ENCODE measurements at places on chromosomes 1 and 21.
A peak's percentile ranks its signal among the peaks of the same experiment; 100 is the strongest.

GRCh38 chr1:2137257-2138121 lies 57.1 kb downstream of the FAAP20 start:
- DNase-seq: no peak

- DNase-seq: peak; percentile 19
Observed at GRCh38 chr1:109822749-109823542, 59.2 kb upstream of the EPS8L3 start.

- DNase-seq: no peak
Observed at GRCh38 chr1:242426271-242426905, 98.1 kb downstream of the PLD5 start.

DNA sequence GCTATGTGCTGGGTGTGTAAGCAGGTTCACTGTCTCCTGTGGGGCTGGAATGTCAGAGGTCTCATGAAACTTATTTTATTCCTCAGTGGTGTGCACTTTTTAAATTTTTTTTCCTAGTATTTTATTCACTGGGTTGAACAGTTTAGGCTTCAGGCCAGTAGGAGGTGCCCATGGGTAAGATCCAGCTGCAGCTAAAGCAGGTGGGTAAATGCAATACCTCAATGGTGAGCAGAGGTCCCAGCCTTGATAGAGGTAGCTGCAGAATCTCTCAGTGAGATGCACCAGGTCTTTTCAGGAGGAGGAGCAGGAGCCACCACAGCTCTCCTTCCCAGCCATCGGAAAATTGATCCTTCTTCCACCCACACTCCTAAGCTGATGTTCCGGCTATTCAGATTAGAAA lies 12.6 kb upstream of the OR6N2 start:
- DNase-seq: no peak

DNA sequence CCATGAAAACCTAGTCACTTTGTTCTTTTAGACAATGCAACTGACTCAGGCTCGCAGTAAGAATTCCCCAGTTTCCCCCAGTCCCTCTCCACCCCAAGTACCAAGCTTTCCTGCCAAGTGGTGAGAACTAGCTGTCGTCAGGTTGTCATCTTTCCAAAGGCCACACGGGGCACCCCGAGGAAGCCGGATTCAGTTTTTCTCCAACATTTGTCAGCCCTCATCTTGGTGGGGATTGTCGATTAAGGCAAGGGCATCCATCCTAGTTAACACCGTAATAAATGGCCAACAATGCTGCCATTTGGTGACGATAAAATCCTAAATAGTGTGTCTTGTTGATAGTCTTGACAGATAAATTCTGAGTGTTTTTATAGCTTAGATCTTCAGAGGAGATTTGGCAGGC lies 55.9 kb upstream of the PROX1 start:
- DNase-seq: no peak

- no peak for DNase-seq
Observed at GRCh38 chr1:88401313-88401712, 282.8 kb upstream of the PKN2 start.

DNA sequence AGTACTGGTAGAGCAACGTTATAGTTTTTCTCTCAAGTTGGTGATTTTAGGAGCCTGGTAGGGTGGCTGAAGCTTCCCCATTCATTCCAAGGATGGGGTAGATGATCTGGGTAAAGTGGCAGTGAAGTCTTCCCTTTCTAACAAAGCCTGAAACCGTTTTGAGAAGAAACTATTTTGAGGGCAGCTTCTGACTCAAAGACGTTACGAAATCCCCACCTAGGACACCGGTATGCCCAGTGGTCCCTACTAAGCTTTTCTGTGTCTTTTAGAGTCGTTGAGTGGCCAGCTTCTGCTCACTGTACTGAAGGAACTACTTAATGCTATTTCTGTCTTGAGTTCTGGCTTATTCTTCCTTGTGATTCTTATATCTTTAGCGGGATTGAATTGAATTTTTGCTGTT lies 1.4 kb downstream of the WDTC1 start:
- no peak for DNase-seq

DNA sequence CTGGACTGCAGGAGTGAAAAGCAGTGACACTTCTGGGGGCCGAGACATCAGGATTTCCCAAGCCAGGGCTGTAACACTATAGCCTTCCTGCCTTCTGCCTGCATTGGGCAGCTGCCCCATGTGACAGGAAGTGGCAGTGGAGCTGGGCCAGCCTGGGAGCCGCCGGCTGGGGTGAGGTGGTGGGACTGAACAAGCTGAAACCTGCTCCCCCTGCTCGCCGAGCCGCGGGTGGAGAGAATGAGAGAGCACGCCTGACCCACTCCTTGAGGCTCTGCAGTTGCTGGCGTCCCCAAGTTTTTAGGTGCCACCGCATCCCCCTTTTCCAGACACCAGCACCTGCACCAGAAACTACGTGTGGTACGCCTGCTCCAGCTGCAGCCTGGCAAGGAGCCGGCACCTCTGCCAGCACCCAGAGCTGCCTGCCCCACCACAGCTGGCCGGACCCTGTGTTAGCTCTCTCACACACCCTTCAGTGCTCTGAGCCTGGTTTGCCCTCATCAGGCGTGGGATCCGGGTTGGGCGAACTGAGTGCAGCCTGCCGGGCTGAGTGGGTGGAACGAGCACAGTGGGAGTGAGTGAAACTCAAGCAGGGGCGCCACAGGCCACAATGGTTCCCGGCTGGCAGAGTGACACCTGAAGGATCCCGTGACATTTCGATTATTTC lies 119.4 kb downstream of the AKT3 start:
- DNase-seq: no peak

Data from posterior cingulate gyrus (tissue), 11 donors.